ENCODE measurements at places on chromosomes 12 and 14. TPM values are rescaled to one million over a fixed set of nuclear protein-coding genes. Genes with fewer than 3 reads are reported as not detected.

Gene MYL2
- 3.8 TPM for total RNA-seq

Gene MTHFD1
- total RNA-seq: 73.3 TPM

GRCh38 chr12:127144770-127145169 is 1122.2 kb upstream of the TMEM132C start:
- DNase-seq: no peak

- DNase-seq: peak; percentile 43
These were observed 37.3 kb upstream of the ADGRD1 start for GRCh38 chr12:130916241-130916911.

DNA sequence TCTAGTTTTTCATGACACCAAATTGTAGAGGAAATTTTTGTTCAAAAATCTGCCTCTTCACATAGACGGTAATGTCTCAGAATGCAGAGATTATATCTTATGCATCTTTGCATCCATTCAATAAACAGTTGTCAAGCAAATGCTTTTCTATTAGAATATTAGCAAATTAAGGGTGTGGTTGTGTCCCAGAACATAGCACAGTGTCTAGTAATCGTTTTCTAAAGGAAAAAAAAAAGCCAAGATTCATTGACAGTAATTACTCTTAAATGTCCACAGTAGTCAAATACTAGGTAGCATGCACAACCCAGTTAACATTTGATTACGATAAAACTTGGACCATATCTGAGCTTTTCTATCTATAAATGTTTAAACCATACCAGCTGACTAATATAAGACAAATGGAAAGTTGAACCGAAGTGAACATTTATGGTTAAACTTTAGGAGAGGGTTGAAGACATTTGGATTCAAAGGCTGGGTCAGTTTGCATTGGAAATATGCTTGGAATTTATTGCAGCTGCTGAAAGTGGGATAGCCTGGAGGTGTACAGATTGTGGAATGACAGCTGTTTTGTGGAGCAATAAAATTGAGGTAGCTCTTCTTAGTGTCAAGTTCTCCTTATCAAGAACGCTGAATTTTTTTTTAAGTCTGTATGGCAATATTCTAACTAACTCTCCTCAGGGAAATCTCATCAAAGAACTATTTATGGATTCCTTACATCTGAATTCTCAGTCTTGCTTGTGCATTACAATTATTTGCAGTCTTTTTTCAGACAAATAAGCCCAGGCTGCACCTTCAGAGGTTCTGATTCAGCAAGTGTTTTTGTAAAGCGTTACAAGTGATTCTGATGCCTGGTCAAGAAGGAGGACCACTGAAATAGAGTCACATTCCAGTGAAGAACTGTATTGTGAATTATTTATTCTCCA is 66.7 kb upstream of the ATP2B1 start:
- DNase-seq: no peak

DNA sequence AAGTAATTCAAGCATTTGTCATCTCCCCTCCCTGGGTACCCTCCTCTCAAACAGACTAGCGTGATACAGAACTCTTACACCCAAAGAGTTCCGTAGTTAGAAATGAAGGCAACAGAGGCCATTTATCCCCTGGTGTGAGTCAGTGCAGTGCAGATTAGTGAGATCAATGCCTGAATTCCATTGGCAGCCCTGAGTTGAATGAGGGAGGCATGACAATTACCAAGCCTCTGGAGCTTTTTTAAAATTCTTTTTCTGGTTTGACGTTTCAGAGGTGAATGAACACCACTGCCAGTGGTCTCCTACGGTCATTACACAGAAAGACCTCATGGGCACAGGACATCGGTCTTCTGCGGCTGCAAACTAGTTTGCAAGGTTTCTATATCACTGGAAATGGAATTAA is 94.4 kb downstream of the PRIMA1 start:
- no peak for DNase-seq

- no peak for DNase-seq
These were observed 197.1 kb downstream of the EXOC5 start for GRCh38 chr14:57071639-57072038.

Gene EPS8
- 100 TPM for total RNA-seq

GRCh38 chr12:132505105-132505851 is 15.3 kb downstream of the FBRSL1 start:
- DNase-seq: peak; percentile 62

GRCh38 chr12:103085541-103085940 is 128.1 kb downstream of the ASCL1 start:
- no peak for DNase-seq

DNA sequence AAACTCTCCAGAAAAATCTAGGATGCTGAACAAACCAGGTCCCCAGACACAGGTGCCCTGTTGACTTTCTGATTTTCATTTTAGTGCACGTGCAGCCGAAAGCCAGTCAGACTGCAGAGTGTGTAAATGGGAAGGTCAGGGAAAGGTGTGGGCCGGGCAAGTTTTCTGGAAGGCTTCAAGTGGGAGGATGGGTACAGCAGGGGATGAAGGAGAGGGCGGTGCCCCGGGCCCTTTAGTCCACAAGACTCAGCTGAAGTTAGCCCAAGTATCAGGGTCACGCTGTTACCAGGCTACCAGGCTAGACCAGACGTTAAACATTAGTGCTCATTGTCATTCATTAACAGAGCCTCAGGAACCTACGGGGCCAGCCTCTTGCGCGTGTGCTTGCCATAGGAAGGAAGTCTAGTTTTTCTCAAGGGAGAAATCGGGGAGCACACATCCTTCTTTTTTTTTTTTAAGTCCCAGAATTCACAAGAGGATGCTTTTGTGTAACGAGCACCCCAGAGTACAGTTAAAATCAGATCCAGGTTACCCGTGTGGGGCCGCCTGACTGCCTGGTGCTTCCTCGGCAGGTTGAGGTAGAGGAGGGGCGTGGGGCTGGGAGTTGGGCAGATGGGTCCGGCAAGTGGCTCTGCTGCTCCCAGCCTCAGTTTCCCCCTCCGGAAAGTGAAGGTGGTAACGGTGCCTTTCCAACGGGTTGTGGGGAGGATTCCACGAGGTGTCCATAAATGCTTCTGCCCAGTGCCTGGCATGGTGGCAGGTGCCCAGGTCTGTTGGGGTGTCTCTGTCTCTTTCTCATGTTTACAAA is 19.1 kb downstream of the BCL7A start:
- DNase-seq: peak; percentile 81

Gene PLBD1
- 63.7 TPM for total RNA-seq

DNA sequence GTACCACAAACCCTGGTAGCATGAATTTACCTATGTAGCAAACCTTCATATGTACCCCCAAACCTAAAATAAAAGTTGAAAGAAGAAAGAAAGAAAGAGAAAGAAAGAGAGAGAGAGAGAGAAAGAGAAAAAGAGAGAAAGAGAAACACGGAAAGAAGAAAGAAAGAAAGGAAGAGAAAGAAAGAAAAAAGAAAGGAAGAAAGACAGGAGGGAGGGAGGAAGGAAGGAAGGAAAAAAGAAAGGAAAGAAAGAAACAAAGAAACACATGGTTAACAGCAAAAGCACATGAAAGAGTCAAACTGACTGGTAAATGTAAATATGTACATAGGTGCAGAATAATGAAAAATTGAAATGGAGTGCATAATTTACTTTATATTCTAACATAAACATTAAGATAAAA is 903.4 kb downstream of the LRFN5 start:
- no peak for DNase-seq

- no peak for DNase-seq
These were observed 15.8 kb downstream of the KRT2 start for GRCh38 chr12:52636189-52636588.

DNA sequence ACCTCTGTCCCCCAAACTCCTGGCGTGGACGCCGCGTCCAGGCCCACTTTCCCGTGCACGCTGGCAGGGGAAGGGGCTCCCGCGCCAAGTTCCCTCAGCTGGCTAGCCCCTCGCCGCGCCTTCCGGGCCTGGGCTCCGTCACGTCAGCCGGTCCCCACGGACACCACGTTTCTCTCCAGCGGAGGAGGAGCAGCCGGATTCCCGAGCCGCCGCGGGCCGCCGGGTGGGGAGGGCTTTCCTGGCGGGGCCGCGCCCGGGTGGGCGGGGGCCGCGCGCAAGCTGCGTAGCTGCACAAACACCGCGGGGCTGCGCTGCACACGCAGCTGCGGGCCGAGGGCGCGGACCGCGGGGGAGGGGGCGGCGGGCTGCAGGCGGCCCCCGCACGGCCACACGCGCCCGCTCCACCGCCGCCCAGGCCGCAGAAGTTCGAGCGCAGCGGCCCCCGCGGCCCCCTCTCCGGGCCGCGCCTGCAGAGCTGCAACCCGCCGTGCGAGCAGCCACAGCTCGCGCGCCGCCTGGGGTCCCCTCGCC is 45.1 kb upstream of the PNMA1 start:
- DNase-seq: peak; percentile 86

DNA sequence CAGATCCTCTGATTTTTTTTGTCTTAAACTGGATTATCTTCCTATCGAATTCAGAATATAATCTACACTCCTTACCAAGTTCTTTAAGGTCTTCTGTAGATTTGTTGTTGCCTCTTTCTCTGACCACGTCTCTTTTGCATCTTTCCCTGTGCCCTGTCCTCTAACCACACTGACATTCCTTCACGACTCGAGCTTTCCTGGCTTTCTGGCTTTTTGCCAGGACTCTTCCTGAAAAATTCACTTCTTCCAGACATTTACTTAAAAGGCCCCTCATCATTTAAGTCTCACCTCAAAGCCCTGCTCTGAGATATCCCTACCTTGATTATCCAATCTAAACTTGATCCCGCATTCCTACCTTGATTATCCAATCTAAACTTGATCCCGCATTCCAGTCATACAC is 422.3 kb upstream of the DCN start:
- no peak for DNase-seq

Gene PLA2G1B
- total RNA-seq: not detected

DNA sequence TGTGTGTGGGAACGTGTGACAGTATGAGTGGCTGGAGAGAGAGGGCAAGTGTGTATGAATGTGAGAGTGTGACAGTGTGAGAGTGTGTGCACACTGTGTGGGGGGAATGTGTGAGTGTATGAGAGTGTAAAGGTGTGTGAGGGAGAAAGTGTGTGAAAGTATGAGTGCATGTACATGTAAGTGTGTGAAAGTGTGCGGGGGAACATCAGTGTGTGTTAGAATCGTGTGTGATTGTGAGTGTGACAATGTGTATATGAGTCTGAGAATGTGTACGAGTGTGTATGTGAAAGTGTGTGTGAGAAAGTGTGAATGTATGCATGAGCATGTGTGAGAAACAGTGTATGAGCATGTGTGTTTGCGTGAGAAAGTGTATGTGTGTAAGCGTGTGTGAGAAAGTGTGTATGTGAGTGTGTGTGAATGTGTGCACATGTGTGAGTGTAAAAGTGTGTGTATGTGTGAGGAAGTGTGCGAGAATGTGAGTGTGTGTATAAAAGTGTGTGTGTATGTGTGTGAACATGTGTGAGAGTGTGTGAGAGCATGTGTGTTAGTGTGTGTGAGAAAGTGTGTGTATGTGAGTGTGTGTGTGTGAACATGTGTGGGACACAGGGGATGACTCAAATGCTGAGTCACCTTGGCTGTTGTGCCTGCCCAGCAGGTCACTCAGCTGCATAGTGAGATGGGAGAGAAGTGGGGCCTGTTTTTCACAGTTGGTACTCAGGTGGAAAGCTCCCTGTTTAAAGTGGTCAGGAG is 220.5 kb upstream of the TBX3 start:
- DNase-seq: no peak

Gene MIP
- total RNA-seq: not detected

Gene ZNF10
- 6.1 TPM for total RNA-seq

DNA sequence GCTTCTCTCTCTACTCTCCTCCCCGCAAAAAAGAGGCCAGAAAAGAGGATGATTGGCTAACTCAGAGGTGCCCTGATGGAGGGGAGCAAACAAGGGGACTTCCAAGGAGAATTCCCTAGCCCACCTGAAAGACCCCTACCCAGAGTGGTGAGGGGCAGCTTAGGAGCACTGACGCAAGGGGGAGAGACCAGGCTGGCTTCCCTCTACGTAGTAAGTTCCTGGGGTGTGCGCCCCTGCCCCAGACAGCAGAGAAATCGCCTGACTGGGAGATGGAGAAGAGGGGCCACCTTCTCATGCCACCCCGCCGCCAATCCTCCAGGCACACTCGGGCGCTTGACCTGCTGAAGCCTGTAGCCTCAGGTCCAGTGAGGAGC is 2.1 kb upstream of the DIO3 start:
- DNase-seq: peak; percentile 34

- no peak for DNase-seq
These were observed 2.1 kb downstream of the TNFAIP2 start for GRCh38 chr14:103125098-103126070.

- peak; percentile 36 for DNase-seq
These were observed 225.8 kb downstream of the CRADD start for GRCh38 chr12:93902736-93903562.

Gene PIANP
- total RNA-seq: 0.53 TPM
